ENCODE measurements at places on chromosomes 7 and 10.

- H3K4me1 ChIP-seq, result no peaks in the 10 kb centered on the region
- H3K4me3 ChIP-seq, result no peak overlapping the region
- no peaks in the 10 kb centered on the region for H3K36me3 ChIP-seq
- no peak for DNase-seq
- H3K27me3 ChIP-seq, result no peaks in the 10 kb centered on the region
These were observed 242.0 kb downstream of the AUTS2 start for GRCh38 chr7:69840248-69840647.

DNA sequence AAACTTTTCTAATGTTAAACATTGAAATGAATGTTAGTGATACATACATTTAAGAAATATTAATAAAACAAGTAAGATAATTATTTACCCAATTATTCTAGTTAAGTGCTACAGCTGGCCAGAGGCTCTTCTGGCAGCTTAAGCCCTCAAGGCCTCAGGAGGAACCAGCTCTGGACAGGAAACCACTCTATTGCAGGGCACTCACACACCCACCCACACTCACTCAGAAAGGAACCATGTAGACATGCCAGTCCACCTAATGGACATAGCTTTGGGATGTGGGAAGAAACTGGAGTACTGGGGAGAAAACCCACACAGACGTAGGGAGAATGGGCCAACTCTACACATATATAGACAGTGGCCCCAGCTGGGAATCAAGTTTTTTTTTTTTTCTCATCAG lies 28.2 kb downstream of the UMAD1 start:
- no peaks in the 10 kb centered on the region for H3K36me3 ChIP-seq
- H3K27me3 ChIP-seq, result no peaks in the 10 kb centered on the region
- H3K4me3 ChIP-seq, result no peak overlapping the region
- no peak overlapping the region for H3K27ac ChIP-seq

GRCh38 chr10:101000127-101000914 lies 713 bp downstream of the LZTS2 start:
- no peaks in the 10 kb centered on the region for H3K27me3 ChIP-seq
- H3K36me3 ChIP-seq, result peaks cover 2% of the 10 kb centered on the region
- peak; percentile 37 for DNase-seq
- H3K4me1 ChIP-seq, result peaks cover 49% of the 10 kb centered on the region

GRCh38 chr7:50362712-50363282 lies 58.3 kb downstream of the IKZF1 start:
- peak overlapping the region; percentile 70 for H3K27ac ChIP-seq
- H3K4me1 ChIP-seq, result peaks cover 69% of the 10 kb centered on the region
- peaks cover 9% of the 10 kb centered on the region for H3K36me3 ChIP-seq
- H3K4me3 ChIP-seq, result peak overlapping the region; percentile 24

GRCh38 chr10:122673731-122674130 lies 25.9 kb downstream of the C10orf120 start:
- no peak overlapping the region for H3K27ac ChIP-seq
- no peak overlapping the region for H3K4me3 ChIP-seq
- H3K27me3 ChIP-seq, result no peaks in the 10 kb centered on the region
- H3K4me1 ChIP-seq, result no peaks in the 10 kb centered on the region

GRCh38 chr7:42135728-42136127 lies 101.3 kb downstream of the GLI3 start:
- H3K27me3 ChIP-seq, result no peaks in the 10 kb centered on the region
- no peak overlapping the region for H3K27ac ChIP-seq
- H3K4me1 ChIP-seq, result no peaks in the 10 kb centered on the region
- no peak for DNase-seq
- H3K36me3 ChIP-seq, result no peaks in the 10 kb centered on the region
